ENCODE measurements at places on chromosomes 16 and 17.

DNA sequence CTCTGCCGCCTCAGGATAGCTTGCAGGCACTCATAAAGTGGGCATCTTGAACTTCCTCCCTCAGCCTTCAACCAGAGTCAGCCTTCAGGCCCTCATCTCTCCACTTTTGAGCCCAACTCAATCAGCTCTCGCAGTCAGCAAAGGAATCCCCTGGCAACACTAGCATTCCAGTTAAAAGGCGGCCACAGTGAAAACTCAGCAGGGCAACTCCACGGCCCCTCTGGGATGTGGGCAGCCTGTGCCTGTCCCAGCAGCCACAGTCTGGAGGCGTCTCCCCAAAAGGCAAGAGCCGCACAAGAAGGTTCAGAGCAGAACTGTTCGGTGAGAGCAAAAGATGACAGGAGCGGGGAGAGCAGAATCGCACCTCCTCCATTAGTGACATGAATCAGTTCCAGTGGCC lies 9.0 kb downstream of the TMEM11 start:
- no peak for DNase-seq

GRCh38 chr16:73062743-73063733 lies 15.1 kb upstream of the ZFHX3 start:
- DNase-seq = no peak

GRCh38 chr16:19344224-19344801 lies 58.8 kb downstream of the CLEC19A start:
- DNase-seq = no peak

DNA sequence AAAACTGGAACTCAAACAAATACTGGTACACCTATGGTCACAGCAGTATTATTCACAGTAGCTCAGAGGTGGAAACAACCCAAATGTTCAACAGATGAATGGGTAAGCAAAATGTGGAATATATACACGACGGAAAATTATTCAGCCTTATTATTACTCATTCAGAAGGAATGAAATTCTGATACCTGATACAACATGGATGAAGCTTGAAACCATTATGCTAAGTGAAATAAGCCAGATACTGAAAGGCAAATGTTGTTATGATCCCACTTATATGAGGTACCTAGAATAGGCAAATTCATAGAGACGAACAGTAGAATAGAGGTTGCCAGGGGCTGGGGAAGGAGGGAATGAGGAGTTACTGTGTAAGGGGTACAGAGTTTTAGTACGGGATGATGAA lies 27.1 kb upstream of the MYLK3 start:
- no peak for DNase-seq

DNA sequence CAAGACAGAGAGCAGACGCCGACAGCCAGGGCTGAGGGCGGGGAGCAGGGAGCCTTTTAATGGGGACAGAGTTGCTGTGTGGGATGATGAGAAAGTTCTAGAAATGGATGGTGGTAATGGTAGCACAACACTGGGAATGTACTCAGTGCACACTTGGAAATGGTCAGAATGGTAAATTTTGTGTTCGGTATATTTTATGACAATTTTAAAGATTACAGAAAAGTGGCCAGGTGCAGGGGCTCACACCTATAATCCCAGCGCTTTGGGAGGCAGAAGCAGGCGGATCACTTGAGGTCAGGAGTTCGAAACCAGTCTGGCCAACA lies 243.2 kb upstream of the CIBAR2 start:
- no peak for DNase-seq

GRCh38 chr17:17028059-17028877 lies 14.0 kb upstream of the MPRIP start:
- DNase-seq = no peak

- no peak for DNase-seq
Measured at GRCh38 chr17:76004750-76005262, 4.2 kb downstream of the CDK3 start.

DNA sequence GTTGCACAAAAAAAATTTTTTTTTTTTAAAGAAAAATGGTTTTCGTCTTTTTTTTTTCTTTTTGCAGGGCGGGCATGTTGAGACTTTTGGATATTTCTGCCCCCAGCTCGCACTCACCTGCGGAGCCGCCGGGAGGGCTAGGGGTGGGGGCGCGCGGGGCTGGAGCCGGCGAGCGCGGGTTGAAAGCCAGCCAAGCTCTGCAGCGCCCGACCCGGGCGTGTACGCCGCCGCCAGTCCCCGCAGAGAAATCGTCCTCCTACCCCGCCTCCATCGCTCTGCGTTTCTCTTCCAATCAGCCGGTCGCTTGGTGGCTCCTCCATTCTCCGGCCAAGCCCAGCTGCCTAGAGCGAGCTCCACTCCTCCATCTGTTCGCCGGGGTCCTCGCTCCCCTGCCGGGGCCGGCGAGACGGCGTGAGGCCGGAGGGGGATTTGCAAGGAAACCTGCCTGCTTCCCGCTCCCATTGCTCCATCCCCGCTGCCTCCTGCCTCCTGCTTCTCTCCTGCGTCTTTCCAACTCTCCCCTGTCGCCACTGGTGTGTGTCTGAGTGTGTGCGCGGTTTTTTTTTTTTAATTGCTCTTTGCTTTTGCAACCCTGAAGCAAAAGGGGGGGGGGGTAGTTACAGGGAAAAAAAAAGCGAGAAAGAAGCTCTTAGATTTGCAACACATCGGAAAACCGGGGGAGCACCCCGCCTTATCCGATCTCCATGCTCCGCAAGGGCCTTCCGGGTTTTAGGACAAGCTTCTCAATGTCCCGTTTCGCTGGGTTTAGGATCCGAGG lies 1.8 kb upstream of the UBTF start:
- DNase-seq = peak; percentile 59

- DNase-seq = no peak
Measured at GRCh38 chr16:84931107-84931494, 80.2 kb downstream of the ZDHHC7 start.

DNA sequence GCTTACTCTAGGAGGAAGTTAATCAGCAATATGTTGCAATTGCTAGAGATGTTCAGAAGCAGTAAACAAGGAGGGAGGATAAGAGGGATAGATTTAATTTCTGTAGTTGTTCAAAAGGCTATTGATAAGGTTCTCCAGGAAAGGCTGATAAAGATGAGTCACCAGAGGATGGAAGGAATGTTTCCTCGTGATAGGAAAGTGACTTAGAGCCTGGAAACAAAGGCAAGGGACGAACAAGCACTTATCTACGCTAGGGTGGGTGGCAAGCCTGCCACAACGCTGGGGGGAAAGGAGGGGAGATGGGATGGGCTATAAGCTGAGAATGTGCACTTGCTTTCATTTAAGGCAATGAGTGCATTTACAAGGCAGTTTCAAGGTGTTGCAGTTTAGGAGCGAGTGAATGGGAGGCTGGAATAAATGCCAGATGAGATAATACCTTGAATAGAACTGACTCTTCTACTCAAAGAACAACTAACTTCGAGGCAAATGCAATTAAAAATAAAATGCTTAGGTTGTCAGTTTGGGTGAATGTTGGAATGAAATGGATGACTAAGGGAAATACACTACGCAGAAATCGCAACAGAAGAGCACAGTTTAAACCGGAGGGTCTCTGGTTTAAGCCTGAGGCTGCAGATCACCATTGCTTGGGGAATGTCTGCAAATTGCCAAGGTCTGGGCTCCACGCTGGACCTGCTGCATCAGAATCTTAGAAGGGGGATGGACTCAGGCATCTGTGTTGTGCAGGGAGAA lies 76.0 kb upstream of the RBBP6 start:
- DNase-seq = no peak

GRCh38 chr16:65989861-65990604 lies 376.5 kb upstream of the CDH5 start:
- no peak for DNase-seq

- DNase-seq = no peak
Measured at GRCh38 chr17:39200957-39201510, 951 bp downstream of the RPL19 start.

DNA sequence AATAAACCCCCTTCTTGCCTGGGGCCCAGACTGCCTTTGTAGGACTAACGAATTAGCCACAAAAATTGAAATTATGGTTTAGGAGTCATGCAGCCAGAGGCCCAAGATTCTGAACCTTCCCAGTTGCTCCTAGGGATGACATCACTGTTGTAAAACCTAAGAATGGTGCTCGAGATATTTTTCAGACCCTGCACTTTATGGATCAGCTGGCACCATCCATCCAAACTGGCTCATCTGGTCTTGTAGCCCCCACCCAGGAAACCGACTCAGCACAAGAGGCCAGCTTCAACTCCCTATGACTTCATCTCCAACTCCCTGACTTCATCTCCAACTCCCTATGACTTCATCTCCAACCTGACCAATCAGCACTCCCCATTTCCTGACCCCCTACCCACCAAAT lies 10.9 kb upstream of the EVPL start:
- DNase-seq = no peak

GRCh38 chr17:4150096-4150495 lies 7.1 kb downstream of the CYB5D2 start:
- DNase-seq = no peak

- no peak for DNase-seq
Measured at GRCh38 chr17:75821552-75821951, 22.7 kb downstream of the UNC13D start.

DNA sequence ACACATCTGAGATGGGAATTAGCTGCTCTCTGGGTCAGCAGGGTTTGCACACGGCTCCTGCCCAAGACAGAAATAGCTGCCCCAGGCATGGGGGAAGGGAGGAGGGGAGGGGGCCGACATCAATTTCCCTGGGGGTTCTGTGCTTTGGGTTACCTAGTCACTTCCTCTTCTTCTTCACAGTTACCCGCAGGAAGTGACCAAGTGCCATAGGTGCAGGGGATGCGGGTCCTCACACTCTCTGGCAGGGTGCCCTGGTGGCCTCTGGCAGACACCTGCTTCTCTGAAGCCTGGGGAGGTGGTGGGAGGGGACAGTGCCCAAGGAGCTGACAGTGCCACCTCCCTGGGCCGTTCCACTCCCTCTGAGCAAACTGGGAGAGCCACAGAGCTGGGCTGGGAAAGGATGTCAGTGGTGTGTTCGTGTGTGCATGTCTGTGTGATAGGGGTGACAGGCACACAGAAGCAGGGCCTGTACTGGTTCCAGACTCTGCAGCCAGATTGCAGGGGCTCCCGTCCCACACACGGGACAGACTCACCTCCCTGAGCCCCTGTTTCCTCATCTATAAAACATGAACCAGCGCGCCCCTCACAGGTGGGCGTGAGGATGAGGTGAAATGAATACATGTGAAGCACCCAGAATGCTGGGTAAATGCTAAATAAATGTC lies 18.2 kb downstream of the SCN4A start:
- DNase-seq = no peak

GRCh38 chr16:89349947-89350633 lies 132.6 kb downstream of the ZNF778 start:
- no peak for DNase-seq

DNA sequence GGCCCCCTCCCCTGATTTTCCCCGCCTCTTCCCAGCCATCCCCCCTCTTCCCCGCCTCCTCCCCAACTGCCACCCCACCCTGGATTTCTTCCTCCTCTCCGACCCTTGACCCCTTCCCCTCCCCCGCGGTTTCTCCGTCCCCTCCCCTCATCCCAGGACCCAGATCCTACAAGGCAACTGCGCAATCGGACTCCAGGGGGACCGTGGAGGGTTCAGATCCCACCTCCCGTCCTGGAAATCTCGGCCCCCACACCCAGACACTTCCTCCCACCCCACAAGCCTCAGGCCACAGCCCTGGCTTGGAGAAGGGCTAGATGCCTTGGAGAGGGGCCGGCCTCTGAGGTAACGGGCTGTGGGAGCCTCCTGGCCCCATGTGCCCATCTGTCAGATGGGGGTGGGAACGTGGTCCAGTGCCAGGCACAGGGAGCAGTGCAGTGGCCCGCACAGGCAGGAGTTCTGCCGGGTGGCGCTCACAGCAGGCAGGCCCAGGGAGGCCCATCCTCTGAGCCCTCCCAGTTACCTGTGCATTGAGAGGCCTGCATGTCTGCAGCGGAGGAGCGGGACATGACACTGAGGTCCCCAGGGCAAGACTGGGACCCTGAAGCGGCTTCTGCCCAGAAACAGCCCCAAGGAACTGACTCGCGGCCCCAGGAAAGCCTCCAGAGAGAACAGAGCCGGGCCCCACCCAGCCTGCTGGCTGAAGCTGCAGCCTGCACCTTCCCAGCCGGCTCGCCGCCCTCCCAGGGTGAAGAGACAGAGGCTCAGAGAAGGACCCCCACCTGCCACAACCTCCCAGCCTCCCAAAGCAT lies 16.7 kb downstream of the ZNF423 start:
- DNase-seq = no peak

DNA sequence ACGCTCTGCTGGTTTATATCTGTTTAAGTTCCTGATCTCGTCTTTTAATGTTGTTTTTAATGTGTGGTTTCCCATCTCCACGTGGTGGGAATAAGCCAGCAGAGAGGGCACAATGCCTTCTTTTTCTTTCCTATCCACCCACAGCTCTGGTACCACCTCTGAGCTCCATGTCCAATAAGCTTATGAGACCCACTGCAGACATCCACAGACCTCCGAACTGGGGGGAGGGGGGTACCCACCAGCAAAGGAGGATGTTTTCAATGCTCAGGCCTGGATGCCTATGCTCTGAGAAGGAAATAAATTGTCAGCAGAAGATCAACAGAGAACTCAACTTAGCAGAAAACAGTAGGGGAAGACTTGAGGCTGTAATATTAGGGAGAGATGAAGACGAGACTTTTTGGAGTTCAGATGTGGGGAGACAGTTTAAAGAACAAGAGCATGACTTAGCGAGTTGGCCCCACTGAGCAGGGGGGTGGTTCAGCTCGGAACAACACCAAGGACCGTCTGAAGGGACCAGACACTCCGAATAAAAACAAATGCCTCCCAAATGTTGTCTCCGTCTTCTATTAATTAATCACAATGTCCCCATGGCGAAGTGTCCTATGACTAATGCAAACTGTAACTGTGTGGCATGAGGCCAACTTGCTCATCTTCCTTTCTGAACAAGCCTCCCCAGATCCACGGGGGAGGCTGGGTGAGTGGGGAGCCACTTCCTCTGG lies 62.7 kb downstream of the GAS7 start:
- no peak for DNase-seq

DNA sequence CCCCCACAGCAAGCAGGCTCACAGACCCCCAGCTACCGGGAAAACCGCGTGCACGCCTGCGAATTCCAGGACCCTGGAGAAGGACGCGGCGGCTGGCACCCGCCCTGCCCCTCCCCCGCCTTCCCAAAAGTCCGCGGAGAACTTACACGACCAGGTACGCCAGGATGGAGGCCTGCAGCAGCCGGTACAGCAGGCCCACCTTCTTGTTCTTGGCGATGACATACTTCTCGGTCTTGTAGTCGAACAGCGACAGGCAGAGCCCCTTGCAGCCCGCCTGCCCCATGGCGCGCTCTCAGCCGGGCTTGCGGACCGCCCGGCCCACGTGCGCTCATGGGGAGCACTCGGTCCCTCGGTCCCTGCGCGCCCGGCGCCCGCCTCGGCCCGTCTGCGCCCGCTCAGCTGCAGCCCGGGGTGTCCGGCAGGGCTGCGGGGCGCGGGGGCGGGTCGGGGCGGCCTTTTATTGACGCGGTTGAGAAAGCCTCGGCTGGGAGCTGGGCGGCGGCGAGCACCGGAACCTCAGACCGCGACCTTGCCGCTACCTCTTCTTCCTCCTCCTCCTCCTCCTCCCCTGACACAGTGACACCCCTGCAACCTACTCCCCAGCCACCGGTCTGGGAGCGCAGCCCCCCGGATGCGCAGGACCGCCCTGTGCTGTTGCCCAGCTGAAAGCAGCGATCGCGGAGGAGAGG lies at the start of gene P2RX5:
TSS of gene P2RX5 (minus strand) at position 433 of the 689 bp plus-strand sequence. CDS start at position 283, 150 bp downstream.
- DNase-seq = no peak
